IMR-90 (cell line): ENCODE measurements at places on chromosomes 3 and 15. TPM values are rescaled to one million over a fixed set of nuclear protein-coding genes. Genes with fewer than 3 reads are reported as not detected.

Gene ARGFX
- not detected in 2 replicates for total RNA-seq

Gene ATP8B4
- 0.54 and 0.56 TPM in 2 replicates for total RNA-seq

Gene TMCO5A
- not detected in 2 replicates for total RNA-seq

Gene TMCC1
- 7.2 and 7.3 TPM in 2 replicates for total RNA-seq

Gene ST8SIA2
- not detected in 2 replicates for total RNA-seq

Gene KLF15
- total RNA-seq: under 0.01 and 0.18 TPM in 2 replicates

Gene LINGO1
- not detected in 2 replicates for total RNA-seq

Gene GOLGA6D
- total RNA-seq: not detected in 2 replicates

Gene ADAMTS9
- 1.1 TPM in 2 replicates for total RNA-seq

Gene HCN4
- total RNA-seq: not detected in 2 replicates

Gene OR5AC2
- total RNA-seq: not detected in 2 replicates

Gene ST6GAL1
- 1.4 and 1.7 TPM in 2 replicates for total RNA-seq

Gene FMN1
- total RNA-seq: 17.6 and 29.4 TPM in 2 replicates

Gene NOX5
- total RNA-seq: under 0.01 TPM in 1 of 2 replicates, not detected in the other

Gene PAQR9
- not detected in 2 replicates for total RNA-seq

Gene TMC3
- total RNA-seq: not detected in 2 replicates
